ENCODE measurements at places on chromosomes 11 and 22.

GRCh38 chr11:91091563-91091962 lies 868.7 kb upstream of the CHORDC1 start:
- no peak for DNase-seq

DNA sequence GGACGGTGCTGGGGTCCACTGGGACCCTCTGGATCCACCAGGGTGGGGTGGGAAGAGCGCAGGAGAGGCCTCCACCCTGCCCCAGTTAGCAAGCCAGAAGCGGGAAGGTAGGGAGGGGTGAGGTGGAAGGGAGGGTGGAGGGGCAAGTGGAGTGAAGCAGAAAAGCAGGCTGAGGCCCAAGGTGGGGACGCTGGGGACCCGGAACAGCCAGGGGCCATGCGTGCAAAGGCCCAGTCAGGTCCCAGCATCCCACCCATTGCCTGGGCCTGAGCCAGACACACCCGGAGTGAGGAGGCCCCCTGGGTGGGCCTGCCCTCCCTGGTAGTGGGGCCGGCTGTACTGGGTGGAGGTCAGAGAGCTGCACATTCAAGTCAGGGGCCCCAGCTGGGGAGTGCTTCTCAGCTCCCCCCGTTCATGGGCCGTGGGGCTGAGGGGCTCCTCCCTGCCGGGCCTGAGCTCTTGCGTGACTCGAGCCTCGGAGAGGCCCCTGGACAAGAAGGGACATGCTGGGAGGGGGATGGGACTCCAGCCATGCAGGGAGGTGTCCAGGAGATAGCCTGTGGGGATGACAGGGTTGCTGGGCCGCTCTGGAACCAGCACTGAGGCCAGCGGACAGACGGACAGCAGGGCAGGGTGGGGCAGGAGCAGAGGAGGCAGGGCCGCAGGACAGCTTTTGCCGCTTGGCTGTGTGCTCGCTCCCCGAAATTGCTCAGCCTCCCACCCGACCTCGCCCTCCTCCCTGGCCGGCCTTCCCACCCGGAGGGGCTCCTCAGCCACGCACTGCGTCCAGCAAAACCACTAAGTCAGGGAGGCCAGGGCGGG lies 7.7 kb downstream of the TNNT3 start:
- no peak for DNase-seq

DNA sequence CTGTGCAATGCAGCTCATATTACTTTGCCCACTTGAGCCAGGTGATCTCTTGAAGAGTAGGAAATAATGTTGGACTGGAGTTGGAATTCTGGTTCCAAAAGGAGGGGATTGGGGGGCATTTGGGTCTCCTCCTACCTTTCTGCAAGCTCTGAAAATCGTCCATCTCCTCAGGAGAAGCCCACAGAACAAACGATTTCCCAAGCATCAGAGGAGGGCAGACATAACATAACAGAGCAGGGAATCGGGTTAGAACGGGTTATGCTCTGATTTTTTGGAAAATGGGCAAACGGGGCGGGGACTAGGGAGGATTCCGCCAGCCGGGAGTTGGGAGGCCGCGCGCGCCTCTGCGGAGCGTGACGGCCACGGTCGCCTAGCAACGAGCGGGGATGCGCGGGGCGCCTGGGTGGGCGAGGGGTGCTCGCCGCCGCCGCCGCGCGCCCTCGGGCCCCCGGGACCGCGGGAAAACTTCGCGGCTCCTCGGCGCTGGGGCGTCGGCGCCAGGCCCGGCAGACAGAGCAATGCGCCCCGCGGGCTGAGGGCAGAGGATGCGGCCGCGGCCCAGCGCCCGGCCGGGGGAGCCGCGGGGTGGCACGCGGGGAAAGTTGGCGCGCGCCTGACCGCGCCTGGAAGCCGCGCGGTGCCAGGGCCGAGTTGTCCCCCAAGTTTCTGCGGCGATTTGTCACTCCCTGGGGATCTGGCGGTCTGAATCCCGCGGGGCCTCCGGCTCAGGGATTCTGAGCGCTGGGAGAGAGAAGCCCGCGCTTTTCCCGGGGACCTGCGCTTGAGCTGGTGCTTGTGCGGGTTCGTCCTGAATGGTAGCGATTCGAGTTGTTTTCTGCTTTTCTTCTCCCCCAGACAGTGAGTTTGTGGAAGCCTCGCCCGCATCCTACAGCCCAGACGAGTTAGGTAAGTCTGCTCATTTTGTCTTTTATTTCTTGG lies 27.8 kb upstream of the AMOTL1 start:
- DNase-seq = peak; percentile 91

DNA sequence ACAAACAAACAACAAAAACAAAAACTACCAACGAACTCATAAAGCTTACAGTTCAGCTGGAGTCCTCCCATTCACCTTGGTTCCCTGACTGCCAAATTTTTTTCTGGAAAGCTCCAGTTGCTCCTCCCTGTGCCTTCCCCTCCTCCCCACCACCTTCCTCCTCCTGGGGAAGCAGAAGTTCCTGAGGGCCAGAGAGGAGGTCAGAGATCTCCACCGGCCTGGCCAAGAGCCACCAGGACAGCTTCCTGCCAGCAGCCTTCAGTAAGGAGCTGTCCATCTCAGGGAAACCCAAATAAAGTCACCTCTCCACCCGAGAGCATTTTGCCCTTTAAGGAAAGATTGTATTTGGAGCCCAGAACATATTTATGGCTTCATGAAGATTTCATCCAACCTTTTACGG lies 20.0 kb downstream of the APLNR start:
- DNase-seq = no peak

- DNase-seq = no peak
These were observed 489 bp downstream of the NUP98 start for GRCh38 chr11:3796801-3797328.

DNA sequence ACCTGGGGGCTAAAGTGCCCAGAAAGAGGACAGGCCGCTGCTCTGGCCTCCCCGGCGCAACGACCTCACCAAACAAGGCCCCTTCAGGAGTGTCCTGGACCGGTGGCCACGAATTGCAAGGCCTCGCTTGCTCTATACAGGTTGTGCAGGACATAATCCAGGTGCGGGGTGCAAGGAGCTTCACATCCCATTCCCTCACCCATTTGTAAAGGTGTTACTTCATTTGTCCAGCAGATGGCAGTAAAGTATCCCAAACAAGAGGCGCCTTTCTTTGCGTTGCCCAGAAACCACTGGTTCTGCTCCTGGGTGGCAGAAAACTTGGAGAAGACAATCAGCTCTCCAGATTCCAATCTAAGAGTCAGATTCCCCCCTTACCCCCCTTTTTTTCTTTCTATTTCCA lies 35.9 kb upstream of the PRDM11 start:
- DNase-seq = peak; percentile 94

DNA sequence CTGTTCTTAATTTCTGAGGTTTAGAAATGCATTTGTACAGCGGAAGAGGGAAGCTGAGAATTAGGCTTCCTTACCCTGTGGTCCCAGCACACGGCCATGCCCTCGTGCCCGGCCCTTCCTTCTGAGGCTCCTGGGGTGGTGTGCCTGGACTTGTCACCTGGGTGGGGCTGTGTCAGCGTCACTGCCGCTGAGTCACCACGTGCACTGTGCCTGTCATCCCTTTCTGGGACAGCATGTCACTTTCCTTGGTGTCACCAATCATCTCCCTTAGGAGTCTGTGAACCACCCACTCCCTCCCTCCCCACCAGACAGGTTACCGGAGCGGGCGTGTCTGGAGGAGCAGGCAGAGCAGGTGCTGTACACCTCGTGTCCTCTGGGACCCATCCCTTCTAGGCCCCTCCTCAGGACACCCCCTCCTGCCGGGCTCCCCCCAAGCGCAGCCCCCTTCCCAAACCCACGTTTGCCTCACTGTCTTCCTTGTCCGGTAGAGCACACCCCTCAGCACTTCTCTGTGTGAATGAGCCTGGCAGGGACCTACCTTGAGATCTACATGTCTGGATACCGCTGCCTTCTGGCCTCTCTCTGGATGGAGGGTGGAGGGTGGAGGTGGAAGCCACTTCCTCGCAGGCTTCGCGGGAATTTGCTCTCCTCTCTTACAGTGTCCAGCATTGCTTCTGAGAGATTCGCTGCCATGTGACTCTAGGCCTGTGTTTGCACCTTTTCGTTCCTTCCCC lies 367.6 kb downstream of the TBC1D22A start:
- DNase-seq = no peak

DNA sequence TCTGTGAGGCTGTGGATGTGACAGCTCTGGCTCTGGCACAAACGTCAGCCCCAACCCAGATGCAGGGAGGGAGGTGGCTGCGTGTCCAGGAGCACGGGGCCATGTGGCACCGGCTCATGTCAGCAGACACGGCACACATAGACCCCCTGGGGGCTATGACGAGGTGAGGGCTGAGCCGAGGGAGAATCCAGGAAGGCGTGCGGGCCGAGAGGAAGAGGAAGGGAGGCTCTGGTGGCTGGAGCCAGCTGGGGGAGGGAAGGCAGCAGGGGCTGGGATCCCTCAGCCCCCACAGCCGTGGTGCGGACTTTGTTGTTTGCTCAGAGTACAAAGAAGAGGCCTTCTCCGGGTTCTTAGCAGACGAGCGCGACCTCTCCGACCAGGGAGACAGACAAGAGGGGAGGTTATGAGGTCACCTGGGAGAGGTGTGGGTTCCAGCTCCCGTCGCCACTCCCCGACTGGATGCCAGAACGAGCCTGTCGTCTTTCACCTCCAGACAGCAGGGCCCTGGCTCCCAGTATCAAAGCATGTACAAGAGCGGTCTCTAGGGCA lies 46.1 kb downstream of the CDKN1C start:
- DNase-seq = no peak

DNA sequence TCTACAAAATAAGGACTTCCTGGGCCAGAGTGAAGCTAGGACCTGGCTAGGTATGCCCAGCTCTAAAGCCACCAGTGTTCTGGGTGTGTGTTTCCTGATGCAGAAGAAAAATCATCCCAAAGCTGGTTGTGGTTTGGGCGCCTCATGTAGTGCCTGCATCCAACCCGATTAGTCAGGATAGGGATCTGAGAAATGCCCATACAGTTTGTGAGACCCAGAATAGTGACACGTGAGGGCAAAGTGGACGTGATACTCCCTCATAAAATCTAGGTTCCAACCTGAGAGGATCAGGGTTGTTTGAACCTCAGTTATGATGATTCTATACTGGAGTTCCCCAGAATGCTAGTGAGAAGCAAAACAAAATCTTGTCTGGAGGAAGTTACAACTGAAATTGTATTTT lies 238.4 kb downstream of the TBC1D22A start:
- no peak for DNase-seq

DNA sequence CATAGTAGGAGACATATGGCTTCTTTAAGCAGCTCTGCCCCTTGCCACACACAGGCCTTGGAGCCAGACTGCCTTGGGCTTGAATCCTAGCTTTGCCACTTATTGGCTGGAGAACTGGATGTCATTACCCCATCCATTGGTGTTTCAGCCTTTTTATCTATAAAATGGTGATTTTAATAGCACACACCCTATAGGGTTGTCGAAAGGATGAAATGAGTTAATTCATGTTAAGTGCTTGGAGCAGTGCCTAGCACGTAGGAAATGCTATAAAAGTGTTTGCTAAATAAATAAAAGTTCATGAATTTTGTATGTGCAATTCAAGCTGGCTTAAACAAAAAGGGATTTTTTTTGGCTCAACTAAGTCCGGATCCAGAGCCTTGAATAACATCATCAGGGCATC lies 120.7 kb downstream of the TIMP3 start:
- no peak for DNase-seq

GRCh38 chr11:128830290-128831173 lies 36.6 kb downstream of the KCNJ1 start:
- no peak for DNase-seq

Data from brain (organoid and tissue), 16 donors.